Fibroblast of skin of scalp (primary cell): ENCODE measurements at places on chromosomes 3 and 15.

GRCh38 chr3:136787349-136787748 is 31.6 kb upstream of the SLC35G2 start:
- peak; percentile 48 for DNase-seq

DNA sequence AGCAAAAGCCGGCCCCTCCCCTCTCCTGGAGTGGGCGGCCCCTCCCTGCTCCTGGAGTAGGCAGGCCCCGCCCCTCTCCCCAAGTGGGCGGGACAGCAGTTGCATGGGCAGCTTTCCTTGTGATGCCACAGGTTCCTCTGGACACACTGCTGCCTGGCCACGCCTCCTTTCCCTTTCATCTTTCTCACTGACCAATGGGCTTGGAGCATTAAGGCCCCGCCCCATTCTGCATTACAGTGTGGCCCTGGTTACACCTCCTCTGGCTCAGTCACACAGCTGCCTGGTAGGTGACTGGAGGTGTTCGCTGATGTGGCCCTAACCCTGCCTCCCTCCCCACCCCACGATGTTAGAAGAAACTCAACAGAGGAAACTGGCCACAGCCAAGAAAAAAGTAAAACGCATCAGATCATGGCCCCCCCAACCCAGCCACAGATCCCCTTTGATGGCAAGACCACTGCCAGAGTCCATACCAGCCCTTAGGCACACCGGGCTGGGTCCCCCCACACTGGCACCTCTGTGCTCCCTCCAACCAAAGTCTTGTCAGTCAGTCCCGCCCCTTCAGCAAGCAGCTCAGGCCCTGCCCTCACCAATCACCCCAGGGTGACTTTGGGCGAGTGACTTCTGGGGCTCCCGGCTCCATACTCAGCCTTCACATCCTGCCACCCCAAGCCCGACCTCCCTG is 84.3 kb downstream of the ADAMTS7 start:
- DNase-seq, result no peak

DNA sequence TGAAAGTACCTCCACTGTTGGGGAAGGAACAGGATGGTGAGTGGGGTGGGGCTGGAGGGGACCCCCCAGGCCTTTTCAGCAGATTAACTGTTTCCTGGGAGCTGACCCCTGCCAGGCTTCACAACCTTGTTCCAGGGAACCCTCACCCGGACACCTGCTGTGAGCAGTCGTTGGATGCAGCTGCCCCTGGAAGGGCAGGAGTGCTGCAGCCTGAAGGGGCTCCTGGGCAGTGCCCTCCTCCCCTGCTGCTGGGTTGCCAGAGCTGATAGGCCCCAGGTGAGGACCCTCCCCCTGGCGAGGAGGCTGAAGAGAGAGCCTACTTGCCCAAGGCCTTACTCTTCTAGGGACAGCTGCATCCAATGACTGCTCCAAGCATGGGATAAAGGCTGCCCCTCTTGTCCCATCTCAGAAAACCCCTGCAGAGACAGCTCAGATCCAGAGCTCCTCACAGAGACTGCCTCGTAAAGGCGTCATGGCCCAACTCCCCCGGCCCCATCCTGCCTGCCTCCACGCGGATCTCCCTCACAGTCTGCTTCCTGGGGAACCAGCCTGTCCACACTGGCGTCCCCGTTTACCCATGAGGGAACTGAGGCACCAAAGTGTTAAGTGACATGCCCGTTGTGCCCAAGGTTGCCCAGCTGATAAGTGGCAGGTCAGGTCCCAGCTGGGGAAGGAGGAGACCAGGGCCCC is 193.4 kb upstream of the LINGO1 start:
- no peak for DNase-seq

DNA sequence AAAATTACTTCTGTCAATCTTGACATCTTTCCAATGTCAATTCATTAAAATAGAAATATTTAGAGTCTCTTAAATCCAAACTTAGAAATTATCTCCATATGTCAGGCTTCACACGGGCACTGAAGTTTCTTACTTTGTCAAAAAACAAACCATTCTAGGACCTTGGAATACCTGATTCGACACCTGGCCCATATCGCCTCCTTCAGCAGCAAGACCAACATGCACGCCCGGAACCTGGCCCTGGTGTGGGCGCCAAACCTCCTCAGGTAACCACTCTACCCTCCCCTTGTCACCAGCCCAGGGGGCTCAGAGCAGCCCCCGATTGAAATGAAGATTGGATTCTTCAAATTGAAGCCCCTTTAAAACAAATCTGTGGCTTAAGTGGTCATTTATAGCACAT is 81.3 kb downstream of the TMEM39A start:
- DNase-seq, result no peak

DNA sequence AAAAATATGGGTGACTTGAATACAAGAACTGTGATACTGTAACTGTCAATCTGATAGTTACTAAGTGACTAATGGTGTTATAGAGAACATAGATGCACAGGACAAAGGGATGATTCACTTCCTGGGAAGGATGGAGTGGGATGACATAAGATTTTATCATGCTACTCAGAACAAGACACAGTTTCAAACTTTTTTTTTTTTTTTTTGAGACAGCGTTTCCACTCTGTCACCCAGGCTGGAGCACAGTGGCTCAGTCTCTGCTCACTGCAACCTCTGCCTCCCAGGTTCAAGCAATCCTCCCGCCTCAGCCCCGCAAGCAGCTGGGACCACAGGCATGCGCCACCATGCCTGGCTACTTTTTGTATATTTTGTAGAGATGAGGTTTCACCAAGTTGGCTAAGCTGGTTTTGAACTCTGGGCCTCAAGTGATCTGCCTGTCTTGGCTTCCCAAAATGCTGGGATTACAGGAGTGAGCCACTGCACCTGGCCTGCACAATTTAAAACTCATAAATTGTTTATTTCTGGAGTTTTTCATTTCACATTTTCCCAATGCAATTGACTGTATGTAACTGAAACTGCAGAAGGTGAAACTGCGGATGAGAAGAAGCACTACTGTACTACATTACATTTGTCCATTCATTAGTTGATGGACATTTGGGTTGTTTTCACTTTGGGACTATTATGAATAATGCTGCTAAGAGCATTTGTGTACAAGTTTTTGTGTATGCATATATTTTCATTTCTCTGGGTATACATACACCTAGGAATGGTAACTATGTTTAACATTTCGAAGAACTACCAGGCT is 40.6 kb downstream of the ADIPOQ start:
- DNase-seq, result peak; percentile 88

- no peak for DNase-seq
Observed at GRCh38 chr15:57418635-57419034, 42.3 kb downstream of the CGNL1 start.

- DNase-seq, result no peak
Observed at GRCh38 chr15:96959501-96959900, 629.0 kb downstream of the NR2F2 start.

GRCh38 chr3:68787106-68787626 is 145.2 kb downstream of the TAFA4 start:
- no peak for DNase-seq

GRCh38 chr3:331881-332280 is 135.3 kb downstream of the CHL1 start:
- DNase-seq, result no peak

GRCh38 chr3:192207651-192208050 is 519.7 kb downstream of the FGF12 start:
- no peak for DNase-seq

DNA sequence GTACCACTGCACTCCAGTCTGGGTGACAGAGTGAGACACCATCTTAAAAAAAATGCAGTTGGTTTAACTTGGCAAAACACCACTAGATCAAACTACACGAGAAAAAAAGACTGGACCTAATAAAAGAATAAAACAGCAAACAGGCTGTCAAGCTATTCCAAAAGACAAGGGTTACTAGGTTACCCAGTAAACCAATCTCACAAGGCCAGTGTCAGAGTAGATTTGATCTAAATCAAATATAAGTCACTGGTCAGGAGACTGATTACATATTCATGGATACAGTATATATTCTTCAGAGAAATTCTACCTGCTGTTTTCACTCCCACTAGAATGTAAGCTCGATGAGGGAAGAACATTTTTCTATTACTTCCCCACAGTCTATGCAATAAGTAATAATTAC is 2.5 kb upstream of the GANC start:
- no peak for DNase-seq

GRCh38 chr3:98974442-98974841 is 72.9 kb upstream of the DCBLD2 start:
- no peak for DNase-seq

- DNase-seq, result peak; percentile 17
Observed at GRCh38 chr3:152969557-152970300, 134.8 kb downstream of the P2RY1 start.

- DNase-seq, result no peak
Observed at GRCh38 chr3:120705884-120706582, 24.0 kb upstream of the HGD start.

GRCh38 chr3:150744041-150744918 is 18.7 kb downstream of the SIAH2 start:
- no peak for DNase-seq

GRCh38 chr15:33912326-33912725 is 56.0 kb upstream of the CHRM5 start:
- no peak for DNase-seq

DNA sequence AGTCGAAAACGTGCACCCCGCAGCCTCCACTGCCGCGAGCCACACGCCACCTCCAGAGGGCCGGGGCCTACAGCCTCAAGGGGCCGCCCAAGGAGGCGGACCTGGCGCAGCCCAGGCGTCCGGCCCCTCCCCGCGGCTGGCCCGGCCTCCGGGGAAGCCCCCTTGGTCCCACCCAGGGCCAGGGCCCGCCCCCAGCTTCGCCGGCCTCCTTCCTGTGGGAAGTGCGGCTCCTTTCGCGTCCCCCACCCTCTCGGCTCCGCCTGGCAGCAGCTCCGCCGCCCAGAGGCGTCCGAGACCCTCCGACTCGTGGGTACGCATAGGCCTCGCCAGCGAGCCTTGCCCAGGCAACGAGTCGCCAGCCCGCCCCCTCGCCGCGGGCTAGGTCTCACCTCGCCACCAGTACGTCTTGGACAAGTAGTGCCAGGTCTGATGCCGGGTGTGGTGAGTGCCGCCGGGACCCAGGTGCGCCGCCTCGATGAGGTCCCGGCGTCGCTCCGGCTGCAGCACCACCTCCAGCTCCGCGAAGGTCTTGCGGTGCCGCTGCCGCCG is 642 bp downstream of the ZBTB11 start:
- peak; percentile 97 for DNase-seq

GRCh38 chr3:151439652-151440125 is 21.2 kb downstream of the IGSF10 start:
- DNase-seq, result peak; percentile 75

DNA sequence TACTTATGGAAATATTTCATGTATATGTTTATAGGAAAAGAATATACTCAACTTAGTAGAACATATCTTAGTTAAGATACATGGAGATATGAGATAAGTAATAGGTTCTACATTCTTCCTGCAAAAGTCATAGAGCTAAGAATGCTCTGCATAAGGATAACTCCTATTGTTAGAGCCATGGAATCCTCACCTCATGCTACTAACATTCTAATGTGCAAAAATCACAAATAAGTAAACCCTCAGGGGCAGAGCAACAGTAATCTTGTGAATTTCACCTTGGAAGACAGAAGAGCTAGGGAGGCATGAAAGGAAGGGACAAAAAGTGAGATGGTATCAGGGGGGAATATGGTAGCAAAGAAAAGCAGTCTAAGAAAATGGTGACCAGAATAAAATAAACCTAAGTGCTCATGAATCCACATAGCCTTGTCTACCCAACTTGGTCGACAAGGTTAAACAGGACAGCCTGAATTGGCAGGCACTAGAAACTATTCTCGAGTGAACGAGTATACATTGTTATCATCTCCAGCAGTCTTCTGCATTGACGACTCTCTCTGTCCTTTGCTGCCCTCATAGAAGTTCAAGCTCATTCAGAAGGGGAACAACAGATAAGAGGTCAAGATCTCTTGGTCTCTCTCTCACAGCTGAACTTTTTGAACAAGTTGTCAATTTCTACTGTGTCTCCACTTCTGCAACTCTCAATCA is 52.8 kb downstream of the XRN1 start:
- DNase-seq, result no peak

- DNase-seq, result no peak
Observed at GRCh38 chr3:184553385-184553784, 8.2 kb upstream of the EPHB3 start.

DNA sequence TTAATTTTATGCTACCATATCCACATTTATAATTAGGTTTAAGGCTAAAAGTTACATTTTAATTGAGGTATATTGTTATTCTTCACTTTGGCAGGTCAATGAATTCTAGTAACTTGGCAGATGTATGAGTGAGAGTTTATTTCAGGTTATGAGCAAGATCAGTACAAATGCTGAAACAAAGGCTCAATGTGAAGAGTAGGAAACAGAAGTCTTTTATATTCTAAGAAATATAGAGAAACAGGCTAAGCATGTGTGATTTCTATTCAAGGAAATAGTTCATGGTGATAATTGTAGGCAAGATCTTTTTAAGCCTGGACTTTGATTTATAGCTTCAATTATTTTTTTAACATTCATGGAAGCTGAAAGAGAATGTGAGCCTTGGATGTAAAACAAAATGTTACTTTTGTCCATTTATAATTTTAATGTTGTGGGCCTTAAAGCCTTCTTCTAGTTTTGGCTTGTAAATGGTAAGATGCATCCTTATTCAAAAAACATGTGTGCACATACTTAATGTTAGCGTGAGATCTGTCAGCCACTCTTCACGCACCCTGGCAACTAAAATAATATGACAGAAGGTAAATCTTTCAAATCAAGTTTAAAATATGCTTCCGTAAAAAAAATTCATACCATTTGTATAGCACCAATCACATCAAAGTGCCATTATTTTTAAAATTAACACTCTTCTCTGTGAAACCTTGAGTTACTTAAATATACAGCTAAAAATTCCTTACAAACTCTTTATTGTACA is 22.8 kb upstream of the OSTN start:
- DNase-seq, result no peak

- no peak for DNase-seq
Observed at GRCh38 chr3:10706740-10707399, 109.2 kb upstream of the SLC6A11 start.

- peak; percentile 48 for DNase-seq
Observed at GRCh38 chr15:98684995-98685525, 36.7 kb downstream of the IGF1R start.

DNA sequence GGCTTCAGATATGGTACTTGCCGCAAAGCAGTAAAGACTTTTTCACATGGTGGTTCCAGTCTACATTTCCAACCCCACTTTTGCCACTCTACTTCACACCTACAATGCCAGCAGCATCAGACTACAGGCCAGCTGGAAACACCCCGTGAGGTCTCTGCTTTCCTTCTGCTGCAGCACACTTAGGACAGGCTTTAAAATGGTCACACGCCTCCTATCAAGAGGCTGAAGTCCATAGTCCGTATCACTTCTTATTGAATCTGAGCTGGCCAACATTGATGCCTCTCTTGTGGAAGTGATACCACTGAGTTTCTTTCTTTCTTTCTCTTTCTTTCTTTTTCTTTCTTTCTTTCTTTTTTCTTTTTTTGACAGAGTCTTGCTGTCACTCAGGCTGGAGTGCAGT is 59.8 kb downstream of the ZNF860 start:
- no peak for DNase-seq
